ENCODE measurements at places on chromosomes 16 and 17.

GRCh38 chr17:40364121-40364861 is at the start of gene GJD3:
Gene GJD3 (minus strand): TSS chr17:40364737. CDS start chr17:40363815, 922 bp downstream.
- no peak for DNase-seq

GRCh38 chr16:58428621-58429542 is 36.6 kb downstream of the GINS3 start:
- DNase-seq = no peak

DNA sequence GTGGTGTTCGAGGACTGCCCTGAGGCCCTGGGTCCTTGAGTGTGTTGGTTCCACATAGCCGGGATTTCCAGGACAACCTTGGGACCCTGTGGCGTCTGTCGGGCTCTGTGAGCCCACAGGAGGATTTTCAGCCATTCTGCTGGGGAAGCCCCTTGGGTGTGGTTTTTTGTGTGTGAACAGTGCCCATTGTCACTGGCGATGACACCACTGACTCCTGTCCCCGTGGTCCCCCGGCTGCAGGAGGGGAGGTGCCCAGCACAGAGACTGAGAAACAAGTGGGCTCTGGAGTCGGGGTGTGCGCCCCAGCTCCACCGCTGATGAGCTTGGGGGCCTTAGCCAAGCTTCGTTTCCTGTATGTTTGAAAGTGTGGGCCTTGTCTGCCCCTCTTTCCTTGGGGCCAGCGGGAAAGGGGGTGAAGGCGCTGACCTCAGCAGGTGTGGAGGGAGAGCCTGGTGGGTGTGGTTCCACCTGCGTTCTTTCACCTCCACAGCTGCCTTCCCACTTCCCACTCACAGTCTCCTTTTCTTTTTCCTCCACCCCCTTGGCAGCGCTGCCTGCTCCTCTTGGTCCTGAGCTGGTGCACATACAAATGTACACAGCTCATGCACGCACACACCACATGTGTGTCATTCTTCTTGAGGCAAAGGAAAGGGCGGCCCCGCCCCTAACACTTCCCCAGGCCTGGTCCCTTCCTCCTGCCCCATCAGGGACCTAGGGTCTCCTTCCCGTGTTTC is 16.1 kb downstream of the MGRN1 start:
- no peak for DNase-seq

DNA sequence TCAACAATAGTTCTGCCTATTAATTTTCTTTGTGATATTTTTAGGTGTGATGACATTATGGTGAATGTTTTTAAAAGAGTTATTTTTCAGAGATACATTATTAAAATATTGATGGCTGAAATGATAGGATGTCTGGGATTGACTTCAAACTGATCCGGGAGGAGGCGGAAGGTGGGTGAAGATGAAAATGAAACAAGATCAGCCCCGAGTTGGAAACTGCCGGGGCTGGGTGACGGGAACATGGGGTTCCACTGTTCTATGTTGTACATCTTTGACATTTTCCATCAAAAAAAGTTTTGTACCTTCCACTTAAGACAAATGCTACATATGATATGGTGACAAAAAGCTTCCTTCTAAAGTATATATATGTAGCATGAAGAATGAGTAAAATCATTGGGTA is 336.9 kb downstream of the XYLT1 start:
- no peak for DNase-seq

GRCh38 chr17:37702598-37702997 is 42.3 kb downstream of the HNF1B start:
- DNase-seq = peak; percentile 38

- no peak for DNase-seq
These were observed 16.7 kb downstream of the ZBTB4 start for GRCh38 chr17:7462474-7463371.

- DNase-seq = no peak
These were observed 79.6 kb downstream of the TMEM132E start for GRCh38 chr17:34658811-34659560.

- DNase-seq = no peak
These were observed 802.5 kb upstream of the EEF2KMT start for GRCh38 chr16:5900046-5900445.

DNA sequence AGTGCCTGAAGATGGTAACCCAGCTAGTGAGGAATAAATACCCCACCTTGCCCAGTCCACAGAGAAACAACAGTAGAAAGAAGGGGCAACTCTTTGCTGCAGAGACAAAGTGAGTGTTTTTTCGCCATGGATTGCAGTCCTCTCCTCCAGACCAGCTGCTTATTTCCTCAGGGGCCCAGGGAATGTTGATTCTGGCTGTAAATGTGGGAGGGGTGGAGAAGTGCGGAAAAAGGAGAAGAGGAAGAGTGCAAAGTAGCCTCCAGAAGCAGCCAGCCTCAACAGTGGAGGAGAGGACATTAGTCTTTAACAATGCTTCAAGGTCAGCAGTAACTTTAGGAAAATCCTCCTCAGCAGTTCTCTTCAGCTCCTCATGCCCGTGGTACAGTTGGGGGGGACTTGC is 8.1 kb upstream of the PHLPP2 start:
- DNase-seq = no peak

DNA sequence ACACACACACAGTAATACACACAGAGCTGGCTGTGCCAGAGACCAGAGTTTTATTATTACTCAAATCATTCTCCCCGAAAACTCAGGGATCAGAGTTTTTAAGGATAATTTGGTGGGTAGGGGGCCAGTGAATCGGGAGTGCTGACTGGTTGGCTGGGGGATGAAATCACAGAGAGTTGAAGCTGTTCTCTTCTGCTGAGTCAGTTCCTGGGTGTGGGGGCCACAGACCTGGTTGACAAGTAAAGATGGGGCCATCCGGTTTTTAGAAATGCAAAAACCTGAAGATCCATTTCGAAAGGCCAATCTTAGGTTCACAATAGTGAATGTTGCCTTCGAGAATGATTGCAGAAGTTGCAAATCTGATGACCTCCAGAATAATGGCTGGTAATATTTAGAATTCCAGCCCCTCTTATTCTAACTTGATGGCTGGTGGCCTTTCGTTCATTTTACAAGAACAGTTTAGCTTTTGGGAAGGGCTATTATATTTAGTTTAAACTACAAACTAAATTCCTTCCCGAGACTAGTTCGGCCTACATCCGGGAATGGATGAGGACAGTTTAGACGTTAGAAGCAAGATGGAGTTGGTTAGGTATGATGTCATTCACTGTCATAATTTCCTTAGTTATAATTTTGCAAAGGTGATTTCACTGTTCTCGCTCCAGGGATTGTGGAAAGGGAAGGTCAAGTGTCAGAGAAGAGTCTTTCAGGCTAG is 123.2 kb downstream of the KCNJ18 start:
- DNase-seq = no peak

DNA sequence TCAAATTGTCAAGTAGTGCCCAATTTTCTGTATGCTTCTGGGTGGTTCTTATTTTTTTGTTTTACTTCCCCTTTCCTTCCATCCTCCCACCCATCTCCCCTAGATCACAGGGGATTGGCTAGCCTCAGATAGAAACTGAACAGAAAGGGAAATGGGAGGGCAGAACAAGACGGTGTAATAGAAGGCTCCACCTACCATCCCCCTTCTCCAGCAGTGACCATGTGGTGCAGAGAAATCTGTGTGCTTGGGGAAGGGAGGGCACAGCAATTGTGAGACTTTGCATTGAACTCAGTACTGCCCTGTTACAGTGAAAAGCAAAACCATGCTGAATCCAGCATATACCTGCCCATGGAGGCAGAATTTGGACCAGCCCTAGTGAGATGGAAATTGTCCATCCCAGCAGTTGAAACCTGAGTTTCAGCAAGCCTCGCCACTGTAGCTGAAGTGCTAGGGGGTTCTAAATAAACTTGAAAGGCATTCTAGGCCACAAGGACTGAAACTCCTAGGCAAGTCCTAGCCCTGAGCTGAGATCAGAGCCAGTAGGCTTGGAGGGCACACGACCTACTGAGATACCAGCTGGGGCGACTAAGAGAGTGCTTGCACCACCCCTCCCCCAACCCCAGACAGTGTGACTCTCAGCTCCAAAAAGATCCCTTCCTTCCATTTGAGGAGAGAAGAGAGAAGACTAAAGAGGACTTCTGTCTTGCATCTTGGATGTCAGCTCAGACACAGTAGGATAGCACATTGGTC is 5.2 kb downstream of the SLFN11 start:
- no peak for DNase-seq

DNA sequence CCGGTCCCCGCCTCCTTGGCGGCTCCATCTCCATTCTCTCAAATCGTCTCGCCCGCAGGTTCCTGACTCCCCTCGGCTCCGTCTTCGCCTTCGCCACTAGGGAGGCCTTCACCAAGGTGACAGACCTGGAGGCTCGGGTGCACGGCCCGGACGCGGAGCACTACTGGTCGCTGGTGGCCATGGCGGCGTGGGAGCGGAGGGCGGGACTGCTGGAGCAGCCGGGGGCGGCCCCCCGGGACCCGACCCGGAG is 862 bp downstream of the GLTPD2 start:
- no peak for DNase-seq

DNA sequence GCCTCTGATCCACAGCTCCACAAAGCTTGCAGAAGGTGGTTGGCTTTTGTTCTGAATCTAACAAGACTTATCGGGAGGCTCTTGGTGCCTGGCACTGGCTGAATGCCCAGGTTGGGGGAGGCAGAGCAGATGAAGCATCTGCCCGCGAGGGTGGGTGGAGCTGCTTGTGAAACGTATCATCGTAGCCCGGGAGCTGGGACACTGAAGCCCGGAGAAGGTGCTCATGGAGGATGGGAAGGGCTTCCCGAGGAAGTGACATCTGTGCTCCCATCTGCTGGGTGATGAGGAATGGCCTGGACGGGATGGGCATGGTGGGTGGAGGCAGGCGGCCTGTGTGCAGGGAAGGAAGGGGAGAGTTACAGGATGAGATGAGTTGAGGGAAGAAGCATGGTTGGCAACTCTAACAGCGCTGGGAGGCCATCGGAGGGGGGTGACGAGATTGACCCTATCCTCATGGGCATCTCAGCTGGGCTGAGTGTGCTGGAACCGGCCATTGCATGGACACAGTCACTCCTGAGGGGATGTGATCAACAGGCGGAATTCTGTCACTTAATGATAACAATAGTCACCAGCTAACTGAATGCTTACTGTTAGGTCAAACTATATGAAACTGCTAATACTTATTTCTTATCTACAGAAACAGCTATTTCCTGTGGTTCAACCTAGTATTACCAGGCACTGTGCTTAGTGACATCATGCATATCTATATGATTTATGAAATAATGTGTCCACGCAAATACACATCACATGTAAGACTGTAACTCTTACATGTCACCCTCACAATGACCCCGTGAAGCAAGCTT is 102.7 kb downstream of the ABCC6 start:
- no peak for DNase-seq

DNA sequence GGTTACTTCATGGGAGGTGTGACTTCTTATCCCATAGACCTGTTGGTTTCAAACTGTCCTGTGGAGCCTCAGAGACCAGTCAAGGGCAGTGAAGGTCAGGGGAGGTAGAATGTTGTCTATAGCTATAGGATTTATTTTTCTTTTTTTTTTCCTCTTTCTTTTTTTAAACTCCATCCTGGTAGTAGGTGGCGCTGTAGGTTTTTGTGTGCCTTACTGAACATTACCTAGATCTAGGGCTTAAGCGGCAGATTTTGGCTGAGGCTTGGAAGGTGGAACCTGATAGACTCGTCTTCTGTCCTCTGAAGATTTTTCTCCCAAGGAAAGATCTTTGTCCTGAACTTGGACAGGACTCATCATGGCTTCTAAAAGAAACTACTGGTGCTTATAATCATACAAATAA is 8.2 kb upstream of the LASP1NB start:
- DNase-seq = no peak

GRCh38 chr17:9116861-9117568 is 95.7 kb downstream of the NTN1 start:
- DNase-seq = no peak

- peak; percentile 35 for DNase-seq
These were observed 48.3 kb upstream of the C17orf78 start for GRCh38 chr17:37327341-37328090.

DNA sequence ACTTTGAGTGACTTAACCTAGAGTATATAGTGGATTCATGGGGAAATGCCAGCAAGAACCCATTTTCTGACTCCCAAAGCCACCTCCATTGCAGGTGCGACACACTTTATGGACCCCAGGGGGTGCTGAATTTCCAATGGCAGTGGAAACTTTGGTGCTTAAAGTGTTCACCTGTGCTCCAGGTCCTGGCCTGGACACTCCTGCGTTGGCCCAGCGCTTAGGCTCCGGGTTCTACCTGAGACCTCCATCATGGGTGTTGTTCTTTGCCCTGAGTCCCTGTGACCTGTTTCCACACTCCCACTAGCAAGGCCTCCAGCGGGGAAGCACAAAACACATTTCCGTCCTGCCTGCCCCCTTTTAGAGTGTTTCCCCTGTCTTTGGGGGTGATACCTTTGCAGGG is 3.0 kb downstream of the CCNF start:
- no peak for DNase-seq

DNA sequence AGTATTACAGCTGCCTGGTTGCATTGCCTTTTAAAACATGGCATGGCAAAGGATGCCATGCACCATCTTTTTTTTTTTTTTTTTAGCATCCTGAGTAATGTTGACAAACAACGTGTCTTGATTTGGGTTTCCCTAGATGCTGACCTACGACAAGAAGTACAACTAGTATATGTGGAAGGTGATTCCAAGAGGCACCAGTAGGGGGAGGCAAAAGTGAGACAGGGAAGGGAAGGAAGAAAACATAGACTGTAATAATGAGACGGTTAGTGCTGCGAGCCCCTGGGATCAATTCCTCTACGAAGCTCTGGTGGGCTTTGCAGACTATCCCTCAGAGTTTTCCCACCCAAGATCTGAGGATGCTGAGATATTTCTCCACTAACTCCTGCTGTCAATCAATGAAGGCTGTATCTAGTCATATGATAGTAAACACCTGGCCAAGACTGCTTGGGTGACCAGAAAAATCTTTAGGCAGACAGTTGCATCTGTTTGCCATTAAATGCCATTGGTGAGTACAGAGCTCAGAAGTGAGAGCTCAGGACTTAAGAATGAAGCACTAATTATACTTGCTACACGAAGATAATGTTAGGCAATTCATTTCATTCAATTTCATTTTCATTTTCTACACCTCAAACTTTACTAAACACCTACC is 458.6 kb upstream of the GOT2 start:
- peak; percentile 4 for DNase-seq

DNA sequence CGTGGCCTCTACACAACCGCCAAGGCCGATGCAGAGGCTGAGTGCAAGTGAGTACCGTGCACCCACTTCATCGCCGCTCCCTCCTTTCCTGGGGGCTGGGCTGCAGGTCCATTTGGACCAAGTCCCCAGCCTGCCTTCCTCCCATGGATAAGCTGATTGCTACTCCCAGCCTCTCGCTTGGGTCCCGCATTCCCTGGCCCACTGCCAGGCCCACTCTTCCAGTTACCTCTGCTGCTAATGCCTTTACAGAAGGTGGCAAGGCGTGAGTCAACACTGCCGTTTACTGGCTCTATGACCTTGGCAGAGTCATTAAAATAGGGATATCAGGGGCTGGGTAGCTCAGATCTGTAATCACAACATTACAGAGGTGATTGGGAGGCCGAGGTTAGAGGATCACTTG is 11.2 kb downstream of the SULT1A2 start:
- DNase-seq = no peak

- no peak for DNase-seq
These were observed 33.7 kb downstream of the TADA2A start for GRCh38 chr17:37440424-37440823.

All from fibroblast of skin of left quadriceps (primary cell).